ENCODE measurements at places on chromosomes 12 and 14. TPM values are rescaled to one million over a fixed set of nuclear protein-coding genes. Genes with fewer than 3 reads are reported as not detected.

DNA sequence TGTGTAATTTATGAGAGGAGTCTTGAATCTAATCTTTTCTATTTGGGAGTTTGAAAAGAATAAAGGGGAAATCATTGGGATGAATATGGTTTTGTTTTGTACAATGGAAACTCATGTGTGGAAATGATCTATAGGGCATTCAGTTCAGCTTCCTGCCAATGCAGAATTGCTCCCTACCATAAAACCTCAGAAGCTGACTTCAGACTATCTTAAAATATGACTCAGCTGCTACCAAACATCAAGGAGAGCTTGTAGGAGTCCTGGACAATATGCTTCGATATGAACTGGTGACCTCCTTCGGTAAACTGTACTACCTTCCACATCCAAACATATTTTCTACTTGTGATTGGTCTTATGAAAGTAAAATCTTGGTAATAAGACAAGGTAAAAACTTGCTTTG, 160.6 kb downstream of the CAPZA3 start:
- DNase-seq: no peak

- DNase-seq: no peak
These were observed 25.4 kb downstream of the CHST11 start for GRCh38 chr12:104482113-104482512.

- DNase-seq: no peak
These were observed at the start of gene TNFAIP2 for GRCh38 chr14:103122947-103123633. Gene TNFAIP2, plus strand, starts transcription at chr14:103123461. Its CDS starts 2,997 bp downstream, at chr14:103126458.

PPP2R5C gene
- total RNA-seq: 84.8 TPM

GRCh38 chr12:128745772-128746689, 77.7 kb downstream of the SLC15A4 start:
- DNase-seq: no peak

BTG1 gene
- total RNA-seq: 101 TPM

Measured in omental fat pad (tissue), 4 donors.